HFFc6 (cell line): ENCODE measurements at places on chromosomes 16 and 17. TPM values are rescaled to one million over a fixed set of nuclear protein-coding genes. Genes with fewer than 3 reads are reported as not detected.

- H3K4me1 ChIP-seq: no peaks in the 10 kb centered on the region
- no peak overlapping the region for H3K27ac ChIP-seq
- H3K36me3 ChIP-seq: no peaks in the 10 kb centered on the region
- H3K27me3 ChIP-seq: peaks cover 12% of the 10 kb centered on the region
Observed at GRCh38 chr17:36875698-36876293, 61.5 kb upstream of the LHX1 start.

DNA sequence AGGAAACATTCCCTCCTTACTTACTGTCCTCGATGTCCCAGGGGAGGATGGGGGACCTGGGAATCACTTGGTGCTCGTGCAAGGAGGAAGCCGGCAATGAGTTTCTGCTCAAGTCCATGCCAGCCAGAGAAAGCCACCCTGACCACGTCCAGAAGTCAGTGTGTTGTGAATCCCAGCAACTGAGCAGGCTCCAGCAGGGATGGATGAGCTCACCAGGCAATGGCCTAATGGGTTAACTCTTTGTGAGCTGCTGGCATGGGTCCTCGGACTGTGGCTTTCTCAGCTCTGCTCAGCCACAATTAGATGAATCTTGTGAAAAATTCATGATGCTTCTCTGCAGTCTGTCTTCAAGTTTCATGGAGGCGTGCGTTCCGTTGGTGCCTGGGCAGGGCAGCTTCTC, at the start of gene PIRT:
TSS of gene PIRT (minus strand) at position 167 of the 400 bp plus-strand sequence. CDS start 12,442 bp downstream, outside the sequence.
- peaks cover 7% of the 10 kb centered on the region; the same call in 1 of the 2 replicates for H3K27me3 ChIP-seq
- no peak within 1 kb of the TSS for H3K27ac ChIP-seq
- DNase-seq: no peak
- H3K4me3 ChIP-seq: no peak within 1 kb of the TSS
- H3K36me3 ChIP-seq: no peaks in the 10 kb centered on the region

DNA sequence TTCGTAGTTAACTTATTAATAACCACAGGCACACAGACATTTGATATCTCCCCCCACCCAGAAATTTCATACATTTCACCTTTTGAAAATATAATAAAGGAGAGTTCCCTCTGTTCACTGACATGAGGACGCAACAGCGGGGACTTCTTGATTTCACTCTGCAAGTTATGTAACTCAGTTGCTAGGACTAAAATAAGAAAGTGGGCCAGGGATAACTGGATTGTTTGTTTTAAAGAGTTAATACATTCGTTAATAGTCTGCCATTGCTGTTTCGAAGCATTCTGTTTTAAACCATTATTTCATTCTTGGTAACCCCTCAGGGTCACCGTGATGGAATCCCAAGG, 1.2 kb downstream of the RHOT1 start:
- H3K36me3 ChIP-seq: no peaks in the 10 kb centered on the region
- H3K4me3 ChIP-seq: peak overlapping the region; percentile 97
- H3K27me3 ChIP-seq: no peaks in the 10 kb centered on the region; the same call in 1 of the 2 replicates
- H3K4me1 ChIP-seq: peaks cover 27% of the 10 kb centered on the region

DNA sequence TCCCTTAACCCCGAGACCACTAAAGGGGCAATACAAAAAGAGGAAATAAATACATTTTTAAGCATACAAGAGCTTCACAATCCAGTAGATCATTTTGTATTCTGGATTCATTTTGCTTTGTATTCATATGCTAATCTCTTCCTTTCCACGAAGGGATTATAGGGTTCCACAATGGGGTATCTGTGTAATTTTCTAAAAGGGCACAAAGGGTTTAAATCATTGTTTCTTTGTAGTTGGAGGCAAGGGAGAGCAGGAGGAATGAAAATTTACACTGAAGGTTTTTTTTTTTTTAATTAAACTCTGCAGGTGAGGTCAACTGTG, 592 bp upstream of the NUFIP2 start:
- DNase-seq: no peak
- H3K4me1 ChIP-seq: peaks cover 32% of the 10 kb centered on the region
- H3K4me3 ChIP-seq: peak overlapping the region; percentile 99
- peaks cover 9% of the 10 kb centered on the region for H3K27me3 ChIP-seq
- H3K36me3 ChIP-seq: peaks cover 28% of the 10 kb centered on the region

Gene SLC47A1
- total RNA-seq: 0.42 TPM in 1 of 3 replicates, not detected in the others

Gene KRT39
- not detected in 2 replicates for total RNA-seq
